Trophoblast cell (in vitro differentiated cells and primary cell): ENCODE measurements at places on chromosomes 2 and 18.
A peak's percentile ranks its signal among the peaks of the same experiment; 100 is the strongest.

- no peak for DNase-seq
These were observed 99.0 kb downstream of the HS1BP3 start for GRCh38 chr2:20551945-20552328.

GRCh38 chr2:69954084-69954483 lies 7.3 kb downstream of the ASPRV1 start:
- DNase-seq, result no peak

- DNase-seq, result no peak
These were observed 1279.7 kb upstream of the ZEB2 start for GRCh38 chr2:145799595-145800108.

DNA sequence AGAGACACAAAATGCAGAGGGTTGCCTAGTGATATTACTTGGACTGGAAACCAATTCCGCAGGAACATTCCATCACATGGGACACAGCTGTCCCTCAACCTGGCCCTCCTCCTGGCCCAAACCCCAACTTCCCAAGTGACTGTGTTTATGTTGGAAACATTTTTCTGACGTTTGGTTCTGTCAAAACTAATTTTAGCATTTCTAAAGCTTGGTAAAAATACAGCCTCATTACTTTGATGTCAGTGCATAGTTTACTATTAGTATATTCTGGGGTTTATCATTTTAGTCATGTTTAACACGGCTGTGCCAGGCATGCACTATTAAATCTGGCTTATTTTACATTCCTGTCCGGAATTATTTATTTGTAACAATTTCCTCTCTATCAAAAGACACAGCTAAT lies 69.9 kb downstream of the GLI2 start:
- DNase-seq, result no peak

DNA sequence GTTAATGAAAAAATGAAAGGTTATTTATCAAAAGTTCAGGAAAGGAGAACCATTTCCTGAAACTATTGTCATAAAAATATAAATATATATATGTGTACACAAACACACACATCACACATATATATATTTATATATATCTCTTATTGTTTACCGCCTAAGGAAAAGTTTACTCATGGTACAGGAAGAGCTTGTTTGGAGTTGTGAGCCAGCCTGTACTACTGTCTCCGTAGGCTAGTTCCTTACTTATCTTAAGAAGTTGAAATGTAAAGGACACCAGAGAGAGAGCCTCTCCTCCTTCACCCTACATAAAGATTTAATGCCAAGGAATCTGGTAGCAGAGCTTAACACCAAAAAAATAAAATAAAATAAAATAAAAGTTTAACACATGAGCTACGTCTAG lies 19.6 kb downstream of the DSC1 start:
- DNase-seq, result no peak

GRCh38 chr2:97848306-97848705 lies 134.9 kb downstream of the ZAP70 start:
- no peak for DNase-seq

GRCh38 chr18:59961070-59961469 lies 61.3 kb downstream of the PMAIP1 start:
- DNase-seq, result peak; percentile 32

- DNase-seq, result peak; percentile 36
These were observed 3.1 kb upstream of the CYTIP start for GRCh38 chr2:157447031-157447430.

DNA sequence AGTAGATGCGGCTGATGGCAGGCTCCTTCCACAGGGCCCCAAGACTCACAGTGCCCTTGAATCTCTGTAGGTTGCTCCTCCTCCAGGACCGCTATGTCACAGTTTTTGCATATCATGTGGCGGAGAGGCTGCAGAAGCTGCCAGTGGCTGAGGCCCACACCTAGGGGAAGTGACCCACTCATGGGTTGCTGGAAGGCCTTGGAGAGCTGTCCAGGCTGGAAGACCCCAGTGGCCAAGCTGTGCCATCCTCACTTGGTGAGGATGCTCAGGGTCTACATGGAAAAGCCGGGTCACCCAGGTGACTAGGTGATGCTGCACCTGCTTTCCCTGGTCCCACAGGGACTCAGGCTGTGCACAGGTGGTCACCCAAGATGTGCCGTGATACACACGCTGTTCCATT lies 90.6 kb downstream of the SEPTIN10 start:
- no peak for DNase-seq

GRCh38 chr18:49565612-49566011 lies 3.8 kb downstream of the LIPG start:
- no peak for DNase-seq

DNA sequence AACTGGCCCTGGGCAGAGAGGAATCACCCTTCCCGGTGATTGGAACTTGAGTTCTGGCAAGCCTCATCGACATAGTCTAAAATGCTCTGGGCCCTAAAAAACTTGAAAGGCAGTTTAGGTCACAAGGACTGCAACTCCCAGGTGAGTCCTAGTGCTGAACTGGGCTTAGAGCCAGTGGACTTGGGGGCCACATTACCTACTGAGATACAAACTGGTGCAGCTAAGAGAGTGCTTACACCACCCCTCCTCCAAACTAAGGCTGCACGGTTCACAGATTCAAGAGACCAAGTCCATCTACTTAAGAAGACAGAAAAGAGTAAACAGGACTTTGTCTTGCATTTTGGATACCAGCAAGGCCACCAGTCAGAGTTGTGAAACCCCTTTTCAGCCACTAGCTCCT lies 25.3 kb downstream of the ZNF519 start:
- no peak for DNase-seq

GRCh38 chr2:14806613-14807012 lies 174.1 kb downstream of the LRATD1 start:
- no peak for DNase-seq

DNA sequence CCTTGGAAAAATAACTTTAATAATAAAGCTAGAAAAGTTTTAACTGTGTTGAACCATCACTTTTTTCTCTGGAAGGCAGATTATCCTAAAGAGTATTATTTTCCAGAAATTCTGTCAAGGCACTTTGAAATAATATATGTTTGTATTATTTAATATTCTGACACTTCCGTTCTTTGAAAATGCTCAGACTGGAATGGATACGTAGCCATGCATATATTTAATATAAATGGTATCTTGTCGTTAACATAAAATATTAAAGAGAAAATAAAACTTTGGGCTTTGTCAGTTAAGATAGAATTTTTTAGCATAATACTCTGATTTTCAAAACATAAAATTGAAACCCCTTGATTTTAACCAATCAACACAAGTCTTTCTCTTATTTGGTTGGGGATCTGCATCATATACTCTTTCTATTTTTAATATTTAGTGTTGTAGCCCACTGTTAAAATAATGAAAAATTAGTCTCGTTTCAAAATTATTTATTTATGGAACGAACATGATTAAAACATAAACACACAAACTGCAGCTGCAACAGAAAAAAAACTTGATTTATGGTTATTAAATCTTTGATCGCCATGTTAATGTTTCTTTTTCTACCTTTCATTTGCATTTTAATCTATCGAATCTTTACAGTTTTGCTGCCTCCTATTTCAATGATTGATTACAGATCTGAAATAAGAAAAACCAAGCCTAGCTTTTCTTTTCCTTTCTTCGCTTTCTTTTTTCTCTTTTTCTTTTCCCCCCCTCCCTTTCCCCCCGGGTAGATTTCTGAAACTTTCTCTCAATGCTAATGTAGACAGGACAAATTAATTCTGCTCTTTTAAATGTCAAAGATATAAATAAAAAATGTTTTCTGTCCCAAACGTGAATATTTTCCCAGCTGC lies 145.5 kb downstream of the MEIS1 start:
- DNase-seq, result no peak

GRCh38 chr18:21341141-21341540 lies 99.1 kb downstream of the GREB1L start:
- no peak for DNase-seq

DNA sequence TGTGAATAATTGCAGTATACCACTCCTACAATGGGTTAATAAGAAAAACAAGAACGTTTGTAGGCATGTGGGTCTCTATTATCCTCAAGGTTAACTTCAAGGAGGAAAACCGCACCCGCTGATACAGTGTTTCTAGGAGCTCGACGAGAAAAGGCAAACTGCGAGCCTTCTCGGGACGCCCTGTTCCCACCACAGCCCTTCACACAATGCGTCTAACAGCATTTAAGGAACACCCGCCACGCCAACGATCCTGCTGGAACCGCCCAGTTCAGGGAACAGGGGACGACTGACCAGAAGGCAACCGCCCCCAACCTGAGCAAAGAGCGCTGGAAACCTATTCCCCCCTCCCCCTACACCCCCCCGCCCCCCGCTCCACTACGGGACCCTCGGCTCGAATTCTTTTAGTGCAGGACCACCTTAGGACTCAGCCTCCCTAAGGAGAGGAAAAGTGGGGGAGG lies 710 bp upstream of the TMSB10 start:
- peak; percentile 87 for DNase-seq

- DNase-seq, result peak; percentile 48
These were observed 251.7 kb downstream of the LRRTM4 start for GRCh38 chr2:77270433-77270832.

DNA sequence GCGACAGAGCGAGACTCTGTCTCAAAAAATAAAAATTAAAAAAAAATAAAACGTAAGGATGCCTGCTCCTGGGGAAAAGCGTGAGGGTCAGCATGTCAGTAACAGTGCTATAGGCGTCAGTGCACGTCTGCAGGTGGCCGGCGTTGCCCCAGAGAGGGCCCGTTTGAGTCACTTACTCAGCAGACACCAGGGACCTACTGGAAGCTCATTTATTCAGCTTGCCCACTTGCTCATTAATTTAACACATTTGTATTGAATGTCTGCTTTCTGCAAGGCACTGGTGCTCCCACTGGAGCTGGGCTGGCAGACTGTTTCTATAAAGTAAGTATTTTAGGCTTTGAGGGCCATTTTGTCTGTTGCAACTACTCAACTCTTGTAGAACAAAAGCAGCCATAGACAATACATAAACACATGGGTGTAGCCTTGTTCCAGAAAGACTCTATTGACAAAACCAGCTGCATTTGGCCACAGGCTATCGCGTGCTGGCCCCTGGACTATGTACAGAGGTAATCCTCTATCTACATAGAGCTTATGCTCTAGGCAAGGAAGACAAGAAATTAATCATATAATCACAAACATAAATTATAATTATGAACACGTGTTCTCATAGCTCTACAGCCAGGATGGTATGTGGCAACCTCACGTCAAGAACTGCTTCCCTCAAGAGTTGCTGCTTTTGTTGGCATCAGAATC lies 73.2 kb downstream of the KLHL29 start:
- DNase-seq, result no peak

- peak; percentile 33 for DNase-seq
These were observed 117.7 kb downstream of the RBMS1 start for GRCh38 chr2:160375802-160376469.

DNA sequence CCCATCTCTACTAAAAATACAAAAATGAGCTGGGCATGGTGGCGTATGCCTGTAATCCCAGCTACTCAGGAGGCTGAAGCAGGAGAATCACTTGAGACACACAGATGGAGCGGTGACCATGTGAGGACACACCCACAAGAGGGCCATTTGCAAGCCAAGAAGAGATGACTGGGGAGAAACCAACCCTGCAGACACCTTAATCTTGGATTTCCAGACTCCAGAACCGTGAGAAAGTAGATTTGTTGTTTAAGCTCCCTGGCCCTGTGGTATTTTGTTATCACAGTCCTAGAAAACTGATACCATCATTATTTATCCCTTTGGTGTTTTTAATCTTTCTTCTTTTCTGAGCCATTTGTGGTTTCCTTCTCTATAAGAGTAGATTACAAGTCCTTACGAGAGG lies 88.6 kb upstream of the ID2 start:
- DNase-seq, result no peak

DNA sequence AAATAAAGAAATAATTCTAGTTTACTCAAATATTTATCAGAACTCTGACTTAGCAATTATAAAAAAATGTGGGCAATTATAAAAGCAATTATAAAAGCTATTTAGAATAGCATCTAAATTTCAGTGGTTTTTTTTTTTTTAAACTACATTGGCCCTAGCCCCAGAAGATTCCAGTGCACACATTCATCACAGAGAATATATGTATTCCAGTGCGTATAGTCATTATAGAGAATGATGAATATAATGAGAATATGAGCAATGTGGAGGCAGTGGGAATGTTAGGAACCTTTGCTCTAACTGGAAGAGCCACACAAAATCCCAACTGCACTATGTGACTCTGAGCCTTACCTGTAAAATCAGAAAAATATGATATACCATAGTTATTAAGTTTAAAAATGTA lies 10.5 kb downstream of the MAP3K2 start:
- no peak for DNase-seq

- peak; percentile 57 for DNase-seq
These were observed 58.6 kb downstream of the TMEM17 start for GRCh38 chr2:62447411-62447810.
